ENCODE measurements at places on chromosomes 3 and 15.

DNA sequence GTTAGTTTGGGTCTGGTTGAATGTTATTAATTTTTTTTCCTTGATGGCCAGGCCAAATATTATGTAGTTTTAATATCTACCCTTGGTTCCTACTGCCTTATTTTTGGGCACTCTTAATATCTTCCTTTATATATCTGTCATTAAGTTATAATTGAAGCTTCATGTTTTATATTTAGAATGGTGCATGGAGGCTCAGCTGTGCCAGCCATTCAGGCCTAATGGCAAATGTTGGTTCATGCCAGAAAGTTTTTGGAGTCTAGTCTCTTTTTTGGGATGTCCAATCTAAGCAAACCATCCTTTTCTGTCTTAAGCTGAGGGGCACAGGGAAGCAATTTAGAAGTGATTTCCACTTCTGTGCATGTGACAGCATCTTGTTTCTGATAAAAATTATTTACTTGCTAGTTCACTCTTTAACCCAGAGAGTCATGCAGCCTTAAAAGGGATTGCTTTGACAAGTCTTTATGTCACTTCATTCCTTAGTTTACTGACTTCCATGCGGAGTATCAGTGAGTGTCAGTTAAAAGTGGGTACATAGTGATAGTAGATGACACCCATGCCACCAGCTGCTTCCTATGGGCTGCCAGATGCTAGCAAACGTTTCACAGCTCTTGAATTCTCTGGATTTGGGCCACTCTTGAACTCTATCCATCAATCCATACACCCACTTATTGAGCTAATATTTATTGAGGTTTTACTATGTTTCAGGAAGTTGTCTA lies 33.0 kb downstream of the MITF start:
- DNase-seq, result no peak

DNA sequence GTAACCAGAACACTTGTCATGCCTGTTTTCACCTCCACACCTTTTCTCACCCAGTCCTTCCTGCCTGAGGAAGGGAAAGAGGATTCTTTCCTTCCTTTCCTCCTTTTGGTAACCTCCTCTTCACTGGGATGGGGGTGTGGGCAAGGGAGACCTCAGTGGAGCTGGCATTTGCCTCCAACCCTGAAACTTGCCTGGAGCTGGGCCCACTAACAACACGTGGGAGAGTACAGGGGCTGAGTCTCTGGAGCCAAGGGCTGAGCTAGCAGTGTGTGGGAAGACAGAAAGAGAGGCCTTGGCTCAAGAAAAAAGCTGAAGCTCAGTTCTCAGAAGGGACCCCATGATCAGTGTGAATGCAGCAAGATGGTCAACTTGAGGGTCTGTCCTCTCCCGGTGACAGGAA lies 86.6 kb upstream of the SLC6A11 start:
- DNase-seq, result no peak

- no peak for DNase-seq
Measured at GRCh38 chr3:118974356-118975097, 60.1 kb downstream of the IGSF11 start.

GRCh38 chr15:67062369-67062985 lies 2.9 kb upstream of the SMAD3 start:
- DNase-seq, result no peak

GRCh38 chr15:71777216-71777943 lies 33.0 kb upstream of the NR2E3 start:
- no peak for DNase-seq

- no peak for DNase-seq
Measured at GRCh38 chr15:44536302-44536961, 515 bp upstream of the EIF3J start.

GRCh38 chr15:68787609-68788263 lies 33.0 kb downstream of the ANP32A start:
- no peak for DNase-seq
